Stimulated activated CD4-positive, alpha-beta T cell treated with anti-CD3 and anti-CD28 coated beads, Interleukin-2, amount 100 ng/mL, for 48 hours (primary cell): ENCODE measurements at places on chromosomes 16 and 17.

DNA sequence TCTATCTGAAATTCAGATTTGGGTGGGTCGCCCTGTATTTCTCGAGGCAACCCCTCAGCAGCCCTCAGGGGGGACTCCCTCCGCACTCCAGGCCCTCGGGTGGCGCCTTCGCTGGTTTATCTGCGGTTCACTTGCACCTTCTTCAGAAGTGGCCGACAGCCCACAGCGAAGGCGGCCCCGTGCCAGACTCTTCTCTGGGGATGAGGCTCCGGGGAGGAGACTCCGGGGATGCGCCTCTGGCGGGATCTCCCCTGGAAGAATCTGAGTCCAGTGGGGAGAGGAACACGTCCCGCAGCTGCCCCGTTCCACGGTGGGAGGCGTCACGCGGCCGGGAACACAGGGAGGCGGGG is 63.9 kb upstream of the DNAJA2 start:
- peak; percentile 17 for DNase-seq

DNA sequence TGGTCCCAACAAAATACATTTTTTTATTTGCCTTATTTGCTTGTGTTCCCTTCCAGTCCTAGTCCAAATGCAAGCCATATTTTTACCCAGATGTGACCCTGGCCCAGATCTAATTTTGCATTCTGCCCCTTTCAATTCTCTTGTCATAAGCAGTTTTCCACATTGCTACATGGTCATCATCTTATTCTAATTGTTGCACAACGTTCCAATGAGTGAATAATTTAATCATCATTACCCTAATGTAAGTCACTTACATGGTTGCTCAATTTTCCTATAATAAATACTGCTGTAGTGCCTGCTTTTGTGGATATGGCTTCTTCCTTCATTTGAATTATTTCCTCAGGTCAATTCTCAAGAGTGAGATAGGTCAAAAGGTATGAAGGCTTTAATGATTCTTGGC is 12.8 kb downstream of the RSAD1 start:
- DNase-seq: no peak

- no peak for DNase-seq
Observed at GRCh38 chr17:47635734-47636133, 14.0 kb upstream of the KPNB1 start.

- no peak for DNase-seq
Observed at GRCh38 chr17:49021768-49022103, 24.6 kb downstream of the IGF2BP1 start.

DNA sequence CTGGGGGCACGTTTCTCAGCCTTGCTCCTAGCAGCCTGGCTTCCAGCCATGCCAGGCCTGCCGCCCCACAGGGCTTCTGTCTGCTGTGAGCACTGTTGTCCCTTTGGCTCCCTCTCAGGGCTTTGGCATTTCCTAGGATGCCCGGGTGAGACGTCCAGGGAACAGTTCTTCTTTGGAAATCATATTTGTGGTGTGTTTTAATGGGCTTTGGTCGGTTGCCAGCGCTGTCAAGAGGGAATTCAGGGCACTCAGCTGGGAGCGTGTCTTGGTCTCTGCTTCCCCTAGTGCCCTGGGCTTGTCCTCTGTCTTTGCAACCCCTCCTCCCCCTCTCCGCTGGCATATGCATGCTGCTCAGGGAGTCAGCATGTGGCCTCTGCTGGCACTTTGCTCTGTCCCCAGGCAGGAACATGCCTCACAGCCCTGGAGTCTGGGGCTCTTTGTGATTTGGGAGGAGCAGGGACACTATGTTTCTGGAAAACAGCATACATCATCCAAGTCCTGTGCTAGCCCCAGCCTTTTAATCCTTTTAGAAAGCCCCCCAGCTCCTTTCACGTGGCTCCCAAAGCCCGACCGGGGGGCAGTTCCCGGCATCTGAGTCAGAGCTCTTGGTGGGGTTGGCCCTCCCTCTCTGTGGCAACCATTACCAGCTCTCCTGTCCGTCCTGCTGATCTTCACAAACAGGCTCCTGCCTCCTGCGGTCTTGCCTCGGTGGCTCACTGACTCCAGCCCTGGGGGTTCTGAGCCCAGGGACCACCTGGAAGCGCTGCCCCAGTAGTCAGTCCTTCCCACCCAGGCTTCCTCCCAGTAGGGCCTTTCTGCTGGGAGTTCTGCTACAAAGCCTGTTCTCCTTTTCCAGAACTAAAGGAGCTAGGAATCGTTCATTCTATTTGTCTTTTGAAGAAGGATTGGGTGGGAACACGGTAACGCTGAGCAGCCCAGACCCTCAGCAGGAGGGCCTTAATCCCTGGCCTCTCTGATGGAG is 26.7 kb downstream of the SAP30BP start:
- DNase-seq: no peak

- no peak for DNase-seq
Observed at GRCh38 chr16:19338335-19338734, 52.8 kb downstream of the CLEC19A start.
